IMR-90 (cell line): ENCODE measurements at places on chromosomes 7 and 10.

DNA sequence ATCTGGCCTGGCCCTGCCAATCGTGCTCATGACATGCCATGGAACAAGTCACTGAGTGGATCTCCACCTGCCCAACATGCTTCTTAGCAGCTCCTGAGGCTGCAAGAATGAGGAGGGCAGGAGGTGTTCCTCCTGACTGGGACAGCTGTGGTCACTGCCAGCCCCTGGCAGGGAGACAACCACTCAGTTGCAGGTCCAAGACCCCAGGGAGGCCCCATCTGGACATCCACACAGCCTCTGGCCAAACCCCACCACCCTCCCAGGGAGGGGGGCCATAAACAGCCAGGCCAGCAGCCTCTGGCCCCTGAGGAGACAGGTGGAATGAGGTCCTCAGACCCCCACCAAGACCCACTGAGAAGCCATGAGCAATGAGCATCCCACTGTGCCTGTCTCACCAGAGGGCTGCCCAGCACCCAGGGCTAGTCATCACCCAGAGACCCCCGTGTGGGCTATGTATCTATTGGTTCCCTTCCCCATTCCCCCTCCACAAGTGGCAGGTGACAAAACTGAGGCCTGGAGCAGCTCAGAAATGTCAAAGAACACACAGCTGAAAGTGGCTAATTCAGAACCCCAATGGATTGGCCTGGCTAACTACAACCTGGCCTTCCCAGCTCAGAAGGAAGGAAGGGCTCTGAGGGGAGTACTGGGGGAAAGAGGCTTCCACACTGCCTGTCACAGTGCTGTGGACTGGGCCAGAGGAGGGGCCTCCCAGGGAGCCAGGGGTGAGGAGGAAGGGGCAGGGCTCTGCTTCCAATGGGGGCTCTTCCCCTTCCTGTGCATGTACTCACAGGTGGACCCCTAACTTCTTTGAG, 3.0 kb downstream of the GPRIN2 start:
- no peak for DNase-seq

DNA sequence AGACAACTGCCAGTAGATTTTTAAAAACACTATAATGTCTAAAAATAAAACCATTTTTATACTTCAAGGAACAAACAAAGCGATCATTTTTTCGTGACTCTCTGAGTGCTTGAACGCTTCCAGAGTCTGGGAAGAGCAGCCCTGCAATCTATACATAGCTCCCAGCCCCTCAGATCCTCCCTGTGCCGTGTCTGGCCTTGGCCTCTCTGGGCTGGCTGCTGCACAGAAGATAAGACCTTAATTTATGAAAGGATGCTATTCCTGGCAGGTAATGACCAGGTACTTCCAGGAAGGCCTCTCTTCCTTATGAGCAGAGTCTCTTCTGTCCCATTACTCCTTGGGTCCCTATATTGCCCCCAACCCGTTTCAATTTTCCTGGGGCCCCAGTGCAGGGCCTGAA, 200.9 kb upstream of the AOAH start:
- no peak for DNase-seq

DNA sequence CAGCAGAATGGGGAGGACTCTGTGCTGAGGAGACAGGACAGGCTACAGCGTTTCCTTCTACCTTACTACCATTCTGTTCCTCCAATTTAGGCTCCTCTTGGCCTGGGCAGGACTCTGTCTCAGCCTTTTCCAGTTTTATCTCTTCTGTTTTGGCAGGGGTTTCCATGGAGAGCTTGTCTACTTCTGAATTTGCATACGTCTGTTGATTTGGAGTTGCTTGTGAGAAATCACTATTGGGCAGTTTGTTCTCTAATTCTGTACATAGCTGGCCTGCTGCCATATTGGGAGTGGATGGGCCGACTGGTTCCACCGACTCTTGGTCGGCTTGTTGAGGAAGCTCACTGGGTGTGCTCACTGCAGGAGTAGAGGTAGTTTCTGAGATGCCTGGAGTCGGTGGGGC, 136.8 kb downstream of the GALNT11 start:
- DNase-seq: no peak

- DNase-seq: peak; percentile 54
Observed at GRCh38 chr10:58919927-58920654, 256.4 kb upstream of the PHYHIPL start.

GRCh38 chr7:80641548-80641947, 3.1 kb downstream of the CD36 start:
- peak; percentile 28 for DNase-seq

DNA sequence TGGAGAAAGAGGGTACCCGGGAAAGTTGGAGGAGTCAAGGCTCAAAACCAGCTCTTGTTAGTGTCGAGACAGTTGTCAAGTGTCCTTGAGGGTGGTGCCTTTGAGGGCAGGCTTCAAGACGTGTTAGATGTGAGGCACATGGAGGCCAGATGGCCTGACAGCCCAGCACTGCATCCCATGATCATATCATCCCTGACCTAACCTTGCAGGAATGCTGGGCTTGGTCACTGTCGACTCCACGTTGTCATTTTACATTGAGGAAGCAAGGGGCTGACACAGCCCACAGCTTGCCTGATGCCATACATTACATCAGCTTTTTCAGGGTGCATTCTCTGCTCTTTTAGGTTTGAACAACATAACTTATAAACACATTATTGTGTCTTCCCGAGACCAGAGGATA, 114.1 kb downstream of the ABCA13 start:
- peak; percentile 83 for DNase-seq

DNA sequence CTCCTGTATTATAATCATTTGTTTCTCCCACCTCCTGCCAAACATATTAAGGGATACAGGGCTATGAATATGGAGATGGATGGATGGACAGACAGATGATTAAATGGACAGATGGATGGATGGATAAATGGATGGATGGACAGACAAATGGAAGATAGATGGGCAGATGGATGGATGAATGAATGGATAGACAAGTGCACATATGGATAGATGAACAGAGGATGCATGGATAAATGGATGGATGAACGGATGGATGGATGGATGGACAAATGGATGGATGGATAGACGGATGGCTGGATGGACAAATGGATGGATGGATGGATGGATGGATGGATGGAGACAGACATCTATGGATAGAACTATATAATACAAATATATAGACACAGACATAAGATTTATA, 59.8 kb downstream of the EBF3 start:
- no peak for DNase-seq

DNA sequence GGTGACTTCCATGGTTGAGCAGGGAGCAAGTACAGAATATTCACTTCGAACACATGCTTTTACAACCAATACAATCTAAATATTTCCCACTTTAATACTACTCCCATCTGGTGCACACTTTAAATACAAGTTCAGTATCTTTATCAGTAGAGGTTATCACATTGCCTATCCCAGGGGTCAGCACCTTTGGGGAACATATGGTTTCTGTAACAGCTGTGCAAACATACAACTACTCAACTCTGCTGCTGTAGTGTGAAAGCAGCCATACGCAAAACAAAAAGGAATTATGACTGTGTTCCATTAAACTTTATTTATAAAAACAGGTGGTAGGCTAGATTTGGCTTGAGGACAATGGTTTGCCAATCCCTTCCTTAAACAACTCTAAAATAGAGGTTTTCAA, 157.5 kb downstream of the XPNPEP1 start:
- DNase-seq: no peak

DNA sequence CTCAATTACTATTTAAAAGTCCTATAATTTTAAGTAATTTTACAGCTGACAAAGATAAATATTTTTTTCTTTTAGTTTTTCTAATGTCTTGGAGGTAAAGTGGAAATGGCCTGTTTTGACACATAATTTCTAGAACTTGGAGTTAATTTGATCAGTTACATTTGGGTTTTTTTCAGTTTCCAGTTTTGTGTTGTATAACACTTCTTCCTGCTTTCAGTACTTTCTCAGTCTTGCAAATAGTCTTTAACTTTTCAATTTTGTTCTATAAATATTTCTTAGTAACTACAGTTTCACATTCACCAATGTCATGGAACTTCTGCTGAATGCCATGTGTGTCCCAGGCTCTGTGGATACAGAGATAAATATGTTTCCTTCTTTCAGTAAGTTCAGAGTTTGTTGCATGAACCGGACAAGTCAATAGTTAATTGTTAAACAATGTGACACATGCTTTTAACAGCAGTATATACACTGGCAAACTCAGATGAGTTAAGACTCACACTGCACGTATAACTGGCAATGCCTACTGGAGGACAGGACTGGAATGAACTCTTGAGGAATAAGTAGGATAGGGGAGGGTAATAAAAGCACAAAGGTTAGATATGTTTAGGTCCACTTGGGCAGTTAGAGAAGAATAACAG, 4.6 kb downstream of the SHOC2 start:
- no peak for DNase-seq
